ENCODE measurements at places on chromosomes 1 and 21.

DNA sequence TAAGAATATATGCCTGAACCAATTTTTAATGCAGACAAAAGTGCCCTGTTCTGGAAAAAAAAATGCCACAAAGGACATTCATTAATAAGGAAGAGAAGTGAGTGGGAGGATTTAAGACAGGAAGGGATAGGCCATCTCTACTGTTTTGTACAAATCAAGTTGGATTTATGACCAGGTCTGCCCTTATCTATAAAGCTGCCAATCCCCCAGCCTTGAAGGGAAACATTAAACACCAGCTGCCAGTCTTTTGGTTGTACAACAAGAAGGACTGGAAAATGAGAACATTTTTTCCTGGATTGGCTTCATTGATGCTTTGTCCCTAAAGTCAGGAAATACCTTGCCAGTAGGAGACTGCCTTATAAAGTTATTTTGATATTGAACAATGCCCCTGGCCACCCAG, 444.0 kb downstream of the NPHP4 start:
- DNase-seq: no peak

- no peak for DNase-seq
Measured at GRCh38 chr1:186618401-186619170, 61.6 kb downstream of the PTGS2 start.

GRCh38 chr1:100394285-100394684, 42.0 kb downstream of the CDC14A start:
- no peak for DNase-seq

DNA sequence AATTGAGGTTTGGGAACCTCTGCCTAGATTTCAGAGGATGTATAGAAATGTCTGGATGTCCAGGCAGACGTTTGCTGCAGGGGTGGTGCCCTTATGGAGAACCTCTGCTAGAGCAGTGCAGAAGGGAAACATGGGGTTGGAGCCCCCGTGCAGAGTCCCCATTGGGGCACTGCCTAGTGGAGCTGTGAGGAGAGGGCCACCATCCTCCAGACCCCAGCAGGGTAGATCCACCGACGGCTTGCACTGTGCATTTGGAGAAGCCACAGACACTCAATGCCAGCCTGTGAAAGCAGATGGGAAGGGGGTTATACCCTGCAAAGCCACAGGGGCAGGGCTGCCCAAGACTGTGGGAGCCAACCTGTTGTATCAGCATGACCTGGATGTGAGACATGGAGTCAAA, 354.6 kb downstream of the ZNF326 start:
- no peak for DNase-seq

DNA sequence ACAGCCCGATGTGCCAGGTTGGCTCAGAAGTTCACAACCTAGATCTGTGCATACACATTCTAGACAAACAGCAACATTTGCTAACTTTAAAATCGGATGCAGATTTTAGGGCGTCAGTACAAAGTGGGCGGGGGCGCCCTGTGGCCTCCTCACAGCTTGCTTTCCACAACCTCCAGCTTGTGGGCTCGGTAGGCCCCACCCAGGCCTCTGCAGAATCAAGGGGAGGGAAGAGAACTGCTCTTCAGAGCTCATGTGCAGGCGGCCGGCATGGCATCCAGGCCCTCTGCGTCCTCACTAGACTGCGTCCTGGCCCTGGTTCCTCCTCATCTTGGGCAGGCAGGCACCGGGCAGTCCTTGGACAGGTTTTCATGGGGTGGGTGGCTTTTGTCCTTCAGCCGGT, 59.3 kb downstream of the AJAP1 start:
- no peak for DNase-seq

- no peak for DNase-seq
Measured at GRCh38 chr1:153792631-153793041, 17.4 kb downstream of the SLC27A3 start.

- DNase-seq: no peak
Measured at GRCh38 chr1:65066419-65066765, 81.6 kb upstream of the AK4 start.

GRCh38 chr1:36481771-36482723, 666 bp downstream of the CSF3R start:
- DNase-seq: no peak

DNA sequence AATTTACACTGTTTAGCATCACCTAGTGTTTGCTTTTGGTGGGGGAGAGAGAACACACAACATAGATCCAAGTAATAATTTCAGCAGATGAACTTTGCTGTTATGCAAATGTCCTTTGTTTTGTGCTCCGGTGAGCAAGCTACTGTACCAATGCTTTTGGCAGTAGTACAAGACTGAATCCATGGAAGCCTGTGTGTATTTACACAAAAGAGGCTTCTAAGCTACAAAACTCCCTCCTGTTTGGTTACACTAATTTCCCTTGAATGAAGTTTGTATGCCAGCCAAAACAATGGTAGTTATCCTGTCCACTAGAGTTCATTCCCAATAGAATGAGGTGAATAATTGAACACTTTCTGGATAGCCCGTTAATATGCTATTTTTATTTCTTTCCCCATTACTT, 320.5 kb downstream of the KCTD3 start:
- DNase-seq: no peak

DNA sequence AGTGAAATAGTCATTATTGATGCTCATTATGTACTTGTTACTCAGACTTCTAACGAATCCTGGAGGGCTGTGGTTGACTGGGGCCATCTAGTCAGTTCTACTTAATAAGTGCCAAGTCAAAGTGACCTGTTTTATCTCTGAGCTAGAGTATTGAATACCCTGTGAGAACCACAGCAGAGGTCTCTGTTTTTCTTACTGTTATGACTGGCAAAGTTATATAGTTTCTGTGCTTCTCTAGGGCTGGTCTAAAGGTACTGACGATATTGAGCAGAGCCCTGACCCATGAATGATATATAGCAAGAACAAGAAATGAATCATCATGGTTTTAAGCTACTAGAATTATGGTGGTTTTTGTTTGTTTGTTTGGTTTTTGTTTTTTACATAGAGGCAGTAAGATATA, 555.8 kb downstream of the PLA2G4A start:
- no peak for DNase-seq

- DNase-seq: no peak
Measured at GRCh38 chr1:178644308-178645120, 80.5 kb upstream of the RALGPS2 start.

GRCh38 chr1:111241797-111242196, 14.3 kb downstream of the CHI3L2 start:
- no peak for DNase-seq

DNA sequence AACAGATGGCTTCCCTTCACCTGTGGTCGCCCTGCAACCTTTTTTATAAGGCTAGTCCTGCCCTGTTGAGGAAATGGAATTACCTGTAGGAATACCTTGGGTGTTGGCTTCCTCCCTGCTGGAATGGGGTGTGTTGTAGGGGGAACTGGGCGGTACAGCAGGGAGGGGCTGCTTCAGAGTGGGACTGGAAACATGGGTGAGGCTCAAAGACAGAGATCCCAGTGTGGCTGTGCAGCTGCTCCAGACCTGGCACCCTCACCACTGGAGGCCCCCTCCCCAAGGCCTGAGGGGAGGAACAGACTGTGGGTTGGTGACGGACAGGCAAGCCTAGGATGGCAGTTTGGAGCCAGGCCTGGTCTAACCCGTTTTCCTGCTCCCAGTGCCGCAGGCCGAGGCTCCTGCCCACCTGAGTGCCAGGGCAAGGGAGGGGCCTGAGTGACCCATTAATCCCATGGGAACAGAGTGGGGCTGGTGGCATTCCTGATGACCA, 4.5 kb downstream of the EFNA3 start:
- no peak for DNase-seq

GRCh38 chr1:65021795-65022194, 55.4 kb upstream of the JAK1 start:
- DNase-seq: no peak

DNA sequence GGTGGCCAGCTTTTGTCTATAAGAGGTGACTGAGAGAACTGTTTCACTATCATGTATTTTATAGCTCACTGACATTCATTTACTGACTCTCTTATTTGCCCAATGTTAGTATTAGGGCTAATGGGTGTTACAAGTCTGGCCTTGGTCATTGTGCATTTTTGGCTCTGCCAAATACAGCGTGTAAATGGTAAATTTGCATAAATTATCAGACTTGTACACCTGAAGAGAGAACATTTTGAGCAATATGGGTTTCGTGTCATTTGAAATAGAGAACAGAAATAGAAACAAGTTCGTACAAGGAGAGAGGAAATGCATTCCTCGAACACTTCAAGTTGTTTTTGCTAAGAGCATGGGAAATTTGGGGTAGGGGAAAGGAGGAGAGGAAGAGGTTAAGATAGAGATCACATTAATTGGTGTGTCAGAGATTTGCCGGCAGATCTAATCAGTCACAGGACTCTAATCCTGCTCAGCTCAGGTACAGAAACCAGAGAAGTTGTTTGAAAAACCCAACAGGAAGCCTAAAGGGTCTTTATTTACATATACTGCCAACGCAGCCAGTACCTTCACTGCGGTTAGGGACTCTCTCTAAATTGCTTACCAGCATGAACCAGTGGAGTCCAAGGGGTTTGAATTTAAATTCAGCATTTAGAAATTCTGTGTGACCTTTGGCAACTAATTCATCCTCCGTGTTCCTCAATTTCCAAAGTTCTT, 261.5 kb downstream of the GPATCH2 start:
- DNase-seq: no peak

DNA sequence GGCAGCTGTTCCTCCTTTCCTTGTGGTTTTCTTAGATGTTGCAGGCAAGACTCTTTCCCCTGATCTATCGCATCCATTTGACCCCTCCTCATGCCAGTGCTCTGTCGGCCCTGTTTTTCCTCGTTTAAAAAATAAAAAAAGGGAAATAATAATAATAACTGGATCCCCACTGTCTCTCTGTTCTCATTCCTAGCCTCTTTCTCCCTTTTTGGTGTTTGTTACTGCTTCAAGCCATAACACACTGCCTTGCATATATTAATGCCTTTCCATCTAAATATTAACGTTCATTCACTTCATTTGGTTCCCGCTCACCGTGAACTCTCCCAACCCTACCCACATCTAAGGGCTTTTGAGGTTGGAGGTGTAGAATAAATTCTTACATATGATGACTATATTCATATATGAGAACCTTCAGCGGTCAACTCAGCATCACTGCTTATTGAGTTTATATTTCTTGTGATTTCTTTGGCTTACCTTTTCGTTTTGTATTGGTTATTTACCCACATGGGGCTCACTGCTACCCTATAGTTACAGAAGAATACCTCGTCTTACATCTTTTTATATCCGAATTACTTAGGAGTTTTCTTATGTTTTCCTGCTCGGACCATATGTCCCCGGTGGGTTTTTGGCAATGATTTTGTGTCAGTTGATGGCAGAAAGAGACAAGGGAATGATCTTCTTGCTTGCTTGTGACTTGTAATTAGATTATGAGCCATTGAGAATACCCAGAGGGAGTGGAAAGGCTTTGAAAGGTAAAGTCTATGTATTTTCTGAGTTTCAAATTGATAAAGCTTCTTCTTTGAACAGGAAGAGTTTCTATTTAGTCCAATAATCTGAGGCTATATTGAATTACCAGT, 805 bp downstream of the ATG4C start:
- DNase-seq: no peak

GRCh38 chr1:210213335-210213734, 19.3 kb upstream of the SERTAD4 start:
- DNase-seq: no peak

DNA sequence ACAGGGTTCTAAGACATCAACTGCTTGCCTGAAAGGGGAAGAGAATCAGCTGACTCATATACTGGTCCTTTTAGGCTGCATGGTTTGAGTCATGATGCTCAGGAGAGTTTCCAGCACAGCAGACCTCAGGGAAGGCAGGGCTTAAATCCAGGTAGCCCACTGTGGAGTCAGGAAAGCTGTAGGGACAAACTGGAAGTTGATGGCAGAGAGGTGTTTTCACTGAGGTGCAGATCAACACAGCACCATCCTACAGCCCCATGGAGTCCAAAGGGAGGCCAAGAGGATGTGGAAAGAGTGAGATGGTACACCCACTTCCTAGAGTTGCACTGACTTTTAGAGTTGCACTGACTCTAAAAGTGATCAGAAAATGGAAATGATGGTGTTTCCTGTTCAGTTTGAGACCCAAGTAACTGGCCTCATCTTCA, 252.4 kb upstream of the DUSP10 start:
- no peak for DNase-seq

GRCh38 chr1:177703888-177704446, 265.9 kb downstream of the SEC16B start:
- no peak for DNase-seq

- peak; percentile 99 for DNase-seq
Measured at GRCh38 chr1:90402893-90403849, 313.9 kb downstream of the BARHL2 start.

Measured in kidney epithelial cell (primary cell).